ENCODE measurements at places on chromosomes 3 and 15.

GRCh38 chr15:70902107-70902506, 9.5 kb downstream of the LRRC49 start:
- DNase-seq: no peak

- DNase-seq: peak; percentile 78
These were observed 93.9 kb upstream of the CCDC80 start for GRCh38 chr3:112734736-112735350.

DNA sequence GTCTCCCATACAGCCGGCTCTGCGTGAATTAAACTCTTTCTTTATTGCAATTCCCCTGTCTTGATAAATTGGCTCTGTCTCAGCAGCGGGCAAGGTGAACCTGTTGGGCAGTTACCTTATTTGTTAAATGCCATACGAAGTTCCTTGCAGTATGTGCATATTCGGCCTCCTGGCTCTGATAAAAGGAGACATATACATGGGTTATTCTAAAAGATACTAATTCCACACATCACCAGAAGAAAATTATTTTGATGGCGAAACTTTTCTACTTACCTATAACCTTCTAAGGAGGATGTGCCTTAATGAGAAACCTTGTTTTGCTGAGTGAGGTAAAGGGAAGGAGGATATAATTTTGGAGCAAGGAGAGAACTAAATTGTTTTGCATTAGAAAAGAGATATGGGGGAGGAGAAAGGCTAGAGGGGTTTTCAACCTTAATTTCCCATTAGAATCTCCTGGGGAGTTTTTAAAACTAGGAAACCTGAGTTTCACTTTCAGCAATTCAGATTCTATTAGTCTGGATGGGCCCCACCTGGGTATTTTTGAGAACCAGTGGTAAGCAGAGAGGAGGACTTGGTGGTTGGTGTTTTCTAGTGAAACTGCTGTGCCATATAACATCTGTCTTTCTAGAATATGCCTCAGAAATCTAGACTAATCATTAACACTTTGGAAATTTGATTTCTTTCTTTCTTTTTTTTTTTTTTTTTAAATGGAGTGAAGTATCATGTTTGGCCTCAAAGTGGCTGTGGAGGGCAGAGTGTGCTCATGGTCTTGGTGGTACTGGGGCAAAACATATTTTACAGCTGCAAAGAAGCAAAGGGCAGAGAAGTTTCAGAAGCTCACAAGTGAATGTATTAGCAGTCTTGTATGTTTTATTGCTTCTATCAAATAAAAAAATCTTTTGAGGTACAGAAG, 23.0 kb downstream of the NANOGP8 start:
- no peak for DNase-seq

- no peak for DNase-seq
These were observed 382.0 kb upstream of the SOX14 start for GRCh38 chr3:137382005-137382594.

DNA sequence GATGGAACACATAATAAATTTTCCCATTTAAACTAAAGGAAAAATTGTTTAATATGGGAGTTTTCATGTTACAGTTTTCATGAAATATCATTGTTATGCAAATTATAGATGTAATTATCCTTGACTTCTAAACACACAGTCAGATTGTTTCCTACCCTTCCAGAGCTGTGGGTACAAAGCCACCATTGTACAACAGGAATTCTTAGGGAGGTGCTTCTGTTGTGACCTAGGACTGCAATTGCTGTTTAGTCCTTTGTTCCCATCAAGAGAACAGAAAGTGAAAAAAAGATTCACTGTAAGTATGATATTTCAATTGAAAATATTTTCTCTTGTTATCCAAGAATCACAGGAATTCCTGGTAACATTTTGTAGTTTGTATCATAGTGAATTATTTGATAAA, 455.3 kb upstream of the NAALADL2 start:
- no peak for DNase-seq

DNA sequence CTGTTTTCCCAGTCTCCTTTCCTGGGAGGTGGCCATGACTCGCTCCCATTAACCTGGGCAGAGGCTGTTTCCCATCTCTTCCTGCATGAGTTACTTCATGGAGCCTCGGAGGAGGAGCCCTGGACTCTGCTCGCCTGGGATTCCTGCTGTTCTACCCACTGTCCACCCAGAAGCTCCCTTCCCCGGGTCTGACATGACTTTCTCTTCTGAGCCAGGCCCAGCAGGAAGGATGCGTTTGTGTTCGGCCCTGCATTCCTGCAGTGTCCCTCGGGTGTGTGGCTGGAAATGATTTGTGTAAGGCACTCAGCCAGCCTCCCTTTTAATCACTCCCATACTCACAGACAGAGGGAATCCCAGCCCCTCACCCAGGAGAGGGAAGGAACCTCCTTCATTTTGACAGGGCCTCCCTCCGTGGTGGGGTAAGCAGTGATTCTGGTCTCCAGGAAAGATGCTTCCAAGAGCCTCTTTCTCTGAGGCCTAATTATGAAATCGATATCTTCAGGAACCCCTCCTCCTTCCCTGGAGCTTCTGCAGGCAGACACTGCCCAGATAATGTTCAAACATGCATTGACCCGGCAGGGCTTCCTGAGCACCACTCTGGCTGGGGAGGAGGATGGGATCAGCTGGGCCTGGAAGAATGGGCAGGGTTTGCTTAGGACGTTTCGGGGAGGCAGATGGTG, 41.6 kb upstream of the DLG1 start:
- DNase-seq: no peak

GRCh38 chr3:15666277-15666676, 64.7 kb downstream of the BTD start:
- DNase-seq: no peak

GRCh38 chr3:121545049-121545573, 677 bp downstream of the POLQ start:
- no peak for DNase-seq

DNA sequence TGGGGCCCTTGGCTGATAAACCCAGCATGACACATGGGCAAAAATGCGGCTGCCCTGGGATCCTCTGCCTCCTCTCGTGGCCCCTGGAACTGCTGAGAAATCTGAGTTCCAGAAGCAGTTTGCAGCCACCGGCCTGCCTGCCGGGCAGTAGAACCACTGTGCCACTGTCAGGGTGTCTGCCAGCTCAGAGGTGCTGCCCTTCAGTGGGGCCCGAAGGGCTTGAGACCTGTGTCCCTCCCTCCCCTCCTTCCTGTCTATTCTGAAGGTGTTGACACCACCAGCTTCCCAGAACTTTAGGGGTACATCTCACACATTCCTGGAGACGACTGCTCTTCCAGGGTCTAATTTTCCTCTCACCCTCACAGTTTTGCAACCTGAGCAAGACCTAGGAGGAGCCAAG, 88.2 kb upstream of the POMGNT2 start:
- no peak for DNase-seq

DNA sequence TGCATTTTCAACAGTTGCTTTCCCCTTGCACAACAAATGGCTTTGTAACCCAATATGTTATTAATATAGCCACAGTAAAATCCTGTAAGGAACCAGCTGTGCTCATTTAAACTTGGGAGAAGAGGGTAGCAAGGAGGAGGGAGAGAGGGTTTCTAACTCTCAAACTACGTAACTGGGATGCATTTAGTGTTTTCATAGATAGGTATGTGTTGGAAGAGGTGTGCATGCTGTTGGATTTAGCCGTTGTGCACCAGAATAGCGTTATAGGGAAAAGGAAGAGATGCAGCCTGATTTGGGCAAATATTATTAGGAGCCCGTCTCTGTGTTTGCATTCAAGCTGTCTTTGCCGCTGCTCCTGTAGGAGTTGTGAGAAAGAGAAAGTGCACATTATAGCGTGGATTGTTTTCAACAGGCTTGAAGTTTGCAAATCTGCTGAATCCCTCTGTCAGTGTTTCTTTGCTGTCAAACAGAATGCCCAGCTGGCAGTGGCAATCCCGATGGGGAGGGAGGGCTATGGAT, 39.4 kb downstream of the ARPP21 start:
- DNase-seq: no peak

DNA sequence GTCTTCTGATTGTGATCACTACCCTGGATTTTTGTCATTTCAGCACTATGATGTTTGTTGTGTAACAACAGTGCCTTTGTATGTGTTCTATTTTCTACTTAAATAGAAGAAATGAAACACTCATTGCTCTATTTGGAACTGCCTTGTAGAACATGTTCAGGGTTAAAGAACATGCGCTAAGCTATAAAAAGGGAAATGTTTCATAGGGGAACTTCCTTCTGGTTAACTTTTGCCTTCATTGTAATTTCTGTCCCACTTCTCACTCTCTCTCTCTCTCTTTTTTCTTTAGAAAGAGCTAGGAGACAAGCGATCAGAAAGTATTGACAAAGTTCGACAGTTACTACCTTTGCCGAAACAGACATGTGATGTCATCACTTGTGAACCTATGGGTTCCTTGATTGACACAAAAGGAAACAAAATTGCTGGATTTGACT, at the start of gene P2RY12:
P2RY12 (minus strand) TSS at position 13 of the 434 bp plus-strand sequence. CDS start 45,908 bp downstream, outside the sequence.
- DNase-seq: no peak
